ENCODE measurements at places on chromosomes 6 and 20.

DNA sequence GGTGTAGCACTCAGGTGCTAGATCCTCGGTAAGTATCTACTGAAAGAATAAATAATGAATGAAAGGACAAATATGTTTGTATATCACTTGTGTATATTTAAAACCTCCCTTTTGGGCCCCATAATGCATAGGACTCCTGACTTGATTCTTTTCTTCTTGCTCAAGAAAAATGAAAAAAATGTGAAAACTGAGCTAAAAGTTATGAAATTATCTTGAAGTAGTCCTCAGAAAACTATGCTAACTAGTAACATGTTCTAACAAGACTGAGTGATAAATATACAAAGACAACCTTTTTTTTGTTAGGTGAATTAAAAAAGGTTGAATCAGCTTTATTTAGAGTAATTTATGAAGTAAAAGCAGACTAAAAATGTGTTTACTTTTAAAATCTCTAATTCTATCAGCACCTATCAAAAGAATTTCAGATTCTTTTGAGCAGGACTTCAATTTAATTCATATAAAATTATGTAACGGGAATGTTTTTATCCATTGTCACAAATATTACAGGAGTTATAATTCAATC is 247.8 kb upstream of the JAG1 start:
- no peak for DNase-seq

DNA sequence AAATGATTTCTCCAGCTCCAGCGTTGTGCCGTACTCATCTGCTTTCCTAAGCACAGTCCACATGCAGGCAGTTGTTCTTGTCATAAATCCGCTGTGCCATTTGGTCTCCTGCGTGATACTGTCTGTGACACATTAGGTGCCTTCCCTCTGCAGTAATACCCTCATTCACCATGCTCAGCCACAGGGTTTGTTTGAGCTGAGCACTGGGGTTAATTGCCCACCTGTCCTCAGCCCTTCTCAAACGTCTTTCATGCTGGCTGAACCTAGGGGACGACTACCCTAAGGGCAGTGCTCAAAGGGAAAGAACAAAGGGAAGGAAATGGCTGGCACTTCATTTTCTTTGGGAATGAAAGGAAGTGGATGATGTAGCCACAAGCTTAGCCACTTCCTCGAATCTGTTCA is 64.2 kb upstream of the MYLIP start:
- no peak for DNase-seq

GRCh38 chr6:113018351-113019151 is 671.4 kb downstream of the RFPL4B start:
- DNase-seq, result no peak

DNA sequence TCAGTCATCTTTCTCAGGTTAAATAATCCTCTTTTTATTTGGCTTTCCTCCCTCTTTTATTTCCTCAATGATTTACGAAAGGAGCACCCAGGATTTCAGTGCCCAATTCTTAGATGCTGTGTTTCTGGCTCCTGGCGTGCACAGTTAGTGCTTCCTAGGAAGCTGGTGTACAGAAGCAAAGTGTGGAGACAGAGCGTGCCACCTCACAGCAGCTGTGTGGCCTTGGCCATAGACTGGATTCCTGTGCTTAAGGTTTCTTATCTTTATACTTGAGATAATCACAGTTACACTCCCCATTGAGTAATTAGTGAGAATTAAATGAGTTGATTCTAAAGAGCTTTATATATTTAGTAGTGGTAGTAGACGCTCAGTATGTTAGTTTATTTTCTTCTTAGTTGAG is 39.7 kb upstream of the GJA1 start:
- no peak for DNase-seq

GRCh38 chr6:108277831-108278230 is 17.0 kb upstream of the SNX3 start:
- DNase-seq, result no peak

- DNase-seq, result no peak
Measured at GRCh38 chr20:61883857-61884393, 181.8 kb downstream of the TAF4 start.

GRCh38 chr20:2899243-2899642 is 26.0 kb downstream of the PTPRA start:
- DNase-seq, result no peak

DNA sequence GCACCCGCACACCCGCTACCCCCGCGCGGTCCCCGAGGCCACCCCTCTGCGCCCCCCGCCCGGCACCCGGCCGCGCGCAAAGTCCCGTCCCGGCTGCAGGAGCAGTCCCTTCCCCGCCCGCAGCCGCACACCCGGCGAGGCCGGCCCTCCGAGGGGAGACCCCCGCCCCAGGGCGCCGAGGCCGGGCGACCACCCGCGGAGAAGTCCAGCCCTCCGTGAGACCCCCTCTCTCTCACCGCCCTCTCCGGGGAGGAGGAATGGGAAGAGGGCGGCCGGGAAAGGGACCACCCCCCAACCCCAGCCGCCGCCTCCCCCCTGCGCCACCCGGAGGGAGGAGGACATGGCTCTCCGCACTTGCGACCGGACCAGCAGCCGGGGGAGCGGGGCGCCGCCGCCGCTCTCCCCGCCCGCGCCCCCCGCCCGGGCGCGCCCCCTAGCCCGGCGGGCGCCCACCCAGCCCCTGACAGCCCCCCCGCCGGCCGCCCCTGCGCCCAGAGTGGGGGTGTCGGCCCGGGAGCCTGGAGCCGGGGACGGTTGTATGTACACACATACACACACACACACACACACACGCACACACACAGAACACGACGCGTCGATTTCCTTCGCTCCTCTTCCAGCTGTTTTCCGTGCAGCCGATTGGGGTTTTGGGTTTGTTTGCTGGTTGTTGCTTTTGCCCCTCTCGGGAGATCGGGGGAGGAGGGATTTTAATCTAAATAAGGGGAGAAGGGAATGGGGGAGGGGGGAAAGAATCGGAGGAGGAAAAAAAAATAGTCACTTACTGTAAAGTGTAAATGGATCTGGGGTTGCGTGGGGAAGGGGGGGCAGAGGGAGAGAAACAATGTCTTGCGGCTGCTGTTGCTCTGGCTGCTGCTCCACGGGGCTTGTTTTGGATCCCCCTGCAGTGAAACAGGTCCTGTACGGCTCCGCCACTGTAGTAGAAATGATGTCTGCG is at the start of gene ATXN1:
Gene ATXN1 (minus strand): TSS at position 945 of the 955 bp plus-strand sequence.
- peak; percentile 38 for DNase-seq

DNA sequence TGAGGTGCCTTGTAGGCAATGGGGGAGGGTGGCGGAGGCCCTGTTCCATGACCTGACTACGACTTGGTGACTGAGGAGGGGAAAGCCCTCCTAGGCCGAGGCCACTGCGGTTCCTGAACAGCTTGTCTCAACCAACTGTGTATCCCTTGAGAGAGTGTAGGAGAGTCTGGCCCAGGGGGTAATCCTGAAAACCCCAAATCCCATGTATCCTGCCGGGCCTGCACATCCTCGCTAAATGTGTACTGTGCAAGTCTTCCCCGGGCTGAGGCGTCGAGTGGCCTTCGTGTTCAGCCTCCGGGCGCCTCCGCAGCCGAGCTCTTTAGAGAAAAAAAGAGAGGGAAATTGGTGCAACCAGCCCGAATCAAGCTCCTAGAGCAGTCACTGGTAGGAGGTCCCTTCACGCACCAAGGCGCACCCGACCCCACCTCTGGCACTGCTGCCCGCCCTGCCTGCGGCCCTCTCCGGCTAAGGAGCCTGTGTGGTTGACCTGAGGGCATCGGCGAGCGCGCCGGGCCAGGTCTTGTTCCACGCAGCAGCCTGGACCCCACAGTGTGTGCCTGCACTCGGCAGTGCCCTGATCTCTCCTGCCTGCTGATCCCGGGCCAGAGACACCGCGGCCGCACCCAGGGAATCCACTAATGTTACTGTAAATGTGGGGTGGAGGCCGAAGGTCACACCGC is 7.3 kb downstream of the SIM1 start:
- no peak for DNase-seq

GRCh38 chr6:101113468-101114260 is 232.5 kb upstream of the ASCC3 start:
- DNase-seq, result no peak

- peak; percentile 43 for DNase-seq
Measured at GRCh38 chr6:33014841-33015634, 5.6 kb upstream of the HLA-DOA start.

DNA sequence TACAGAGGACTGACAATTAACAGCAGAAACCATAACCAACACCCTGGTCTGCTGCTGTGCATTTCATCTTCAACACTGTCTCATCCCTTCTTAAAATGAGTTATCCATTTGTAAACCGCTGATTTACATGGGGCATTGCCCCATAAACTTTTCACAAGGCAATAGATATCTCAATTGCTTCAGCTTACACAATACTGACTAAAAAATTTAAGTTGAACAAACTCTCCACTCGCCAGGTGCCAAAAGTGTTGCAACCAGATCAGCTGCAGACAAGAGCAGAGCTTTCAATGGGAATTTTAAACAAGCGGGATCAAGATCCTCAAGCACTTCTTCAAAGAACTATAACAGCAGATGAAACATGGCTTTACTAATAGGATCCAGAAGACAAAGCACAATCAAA is 183.0 kb downstream of the TASP1 start:
- no peak for DNase-seq

- no peak for DNase-seq
Measured at GRCh38 chr6:43706788-43707187, 19.2 kb upstream of the MRPS18A start.

- no peak for DNase-seq
Measured at GRCh38 chr6:13708736-13709135, 2.9 kb downstream of the RANBP9 start.

DNA sequence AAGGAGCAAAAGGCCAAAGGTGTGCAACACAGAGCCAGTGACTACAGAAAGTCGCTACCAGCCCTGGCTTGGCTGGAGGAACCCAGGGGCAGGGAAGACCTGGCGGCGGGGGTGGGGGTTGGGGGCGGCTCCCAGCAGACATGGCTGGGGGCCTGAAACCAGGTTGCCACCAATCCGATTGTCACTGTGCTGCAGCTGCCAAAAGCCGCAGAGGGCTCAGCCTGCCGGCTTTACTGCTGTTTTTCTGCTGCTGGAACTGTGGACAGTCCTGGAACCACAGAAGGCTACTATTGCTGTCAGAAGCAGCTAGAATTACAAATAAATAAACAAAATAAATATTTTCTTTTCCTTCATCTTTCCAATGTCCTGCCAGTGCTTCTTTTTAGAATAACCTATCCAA is 25.7 kb upstream of the OGFRL1 start:
- no peak for DNase-seq

DNA sequence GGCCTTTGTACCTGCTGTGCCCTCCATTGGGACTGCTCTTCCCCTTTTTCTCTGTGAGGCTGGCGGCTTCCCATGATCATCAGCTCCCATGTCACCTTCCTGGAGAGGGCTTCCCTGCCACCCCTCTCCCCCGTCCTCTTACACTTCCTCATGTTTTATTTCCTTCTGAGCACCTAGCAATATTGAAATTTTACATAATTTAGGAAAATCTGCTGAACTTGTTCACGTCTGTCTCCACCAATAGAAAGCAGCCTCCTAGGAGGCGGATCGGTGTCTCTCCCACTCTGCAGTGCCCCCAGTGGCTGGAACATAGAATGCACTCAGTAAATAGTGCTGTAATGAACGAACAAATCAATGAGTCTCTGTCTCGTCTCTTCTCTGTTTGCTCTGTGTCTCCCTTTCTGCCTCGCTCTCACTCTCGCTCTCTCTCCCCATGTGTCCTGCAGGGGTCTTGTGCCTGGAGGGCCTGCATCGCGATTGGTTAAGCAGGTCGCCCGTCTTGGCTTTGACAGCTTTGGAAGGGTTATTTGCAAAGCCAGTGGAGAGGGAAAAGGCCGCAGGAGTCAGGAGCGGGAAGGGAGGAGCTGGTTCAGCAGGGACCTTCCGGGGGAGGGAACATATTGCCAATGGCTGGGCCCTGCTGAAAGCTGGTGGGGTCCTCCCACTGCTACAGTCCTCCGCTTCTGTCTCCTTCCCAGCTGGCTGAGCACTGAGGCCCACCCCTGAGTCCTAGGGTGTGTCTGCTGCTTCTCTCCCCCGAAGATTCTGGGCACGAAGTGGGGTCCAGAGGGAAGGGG is 12.1 kb upstream of the OCSTAMP start:
- DNase-seq, result peak; percentile 32

GRCh38 chr6:37822851-37823682 is 3.5 kb downstream of the ZFAND3 start:
- DNase-seq, result no peak

- DNase-seq, result no peak
Measured at GRCh38 chr20:235891-236290, 8.8 kb downstream of the DEFB129 start.

GRCh38 chr6:16090920-16091319 is 38.0 kb upstream of the MYLIP start:
- DNase-seq, result no peak

DNA sequence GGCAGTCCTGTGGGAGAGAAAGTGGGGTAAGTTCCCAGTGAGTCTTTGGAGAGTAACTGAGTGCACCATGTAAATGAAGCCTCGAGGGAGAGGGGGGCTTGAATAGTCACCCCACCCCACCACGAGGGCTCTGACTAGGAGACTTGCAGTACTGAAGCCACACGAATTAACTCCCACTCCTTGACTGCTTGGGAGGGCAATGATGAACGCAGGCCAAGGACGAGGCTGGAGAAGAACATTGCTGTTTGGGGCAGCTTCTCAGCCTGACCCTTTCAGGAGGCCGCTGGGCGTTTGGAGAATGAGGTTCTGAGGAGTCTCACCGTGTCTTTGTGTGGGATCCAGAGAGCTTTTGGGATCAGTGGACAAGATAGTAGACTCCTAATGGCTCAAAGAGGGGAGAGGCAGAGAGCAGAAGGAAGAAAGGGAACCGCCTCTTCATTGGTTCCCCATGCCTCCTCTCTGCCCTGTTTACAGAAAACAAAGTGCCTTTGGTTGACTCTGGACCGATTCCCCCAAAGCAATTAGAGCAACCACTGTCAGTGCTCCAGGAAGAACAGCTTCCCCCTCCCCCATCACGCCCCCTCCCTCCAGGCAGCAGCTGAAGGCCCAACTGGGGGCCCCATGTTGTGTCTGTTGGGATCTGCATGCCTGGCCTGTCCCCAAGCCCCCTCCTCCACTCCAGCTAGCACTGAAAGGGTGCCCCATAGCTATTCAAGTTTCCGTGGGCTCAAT is 41.7 kb upstream of the CDKN1A start:
- no peak for DNase-seq

DNA sequence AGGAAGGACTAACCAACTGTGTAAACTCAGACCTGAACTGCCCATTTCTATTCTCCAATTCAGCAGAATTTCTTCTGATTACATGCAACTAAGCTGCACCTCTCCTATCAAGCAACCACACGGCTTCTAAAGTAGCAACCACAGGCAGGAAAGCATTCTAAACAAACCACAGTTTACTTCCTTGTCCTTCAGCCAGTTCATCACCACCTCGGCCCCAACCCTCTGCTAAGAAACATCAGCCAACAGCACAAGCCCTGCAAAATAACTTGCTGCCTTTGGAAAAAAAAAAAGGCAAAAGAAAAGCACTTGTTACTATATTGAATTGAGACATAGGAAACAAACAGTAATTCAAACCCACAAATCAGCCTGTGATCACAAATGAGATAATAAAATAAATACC is 140.3 kb downstream of the NFATC2 start:
- peak; percentile 47 for DNase-seq

DNA sequence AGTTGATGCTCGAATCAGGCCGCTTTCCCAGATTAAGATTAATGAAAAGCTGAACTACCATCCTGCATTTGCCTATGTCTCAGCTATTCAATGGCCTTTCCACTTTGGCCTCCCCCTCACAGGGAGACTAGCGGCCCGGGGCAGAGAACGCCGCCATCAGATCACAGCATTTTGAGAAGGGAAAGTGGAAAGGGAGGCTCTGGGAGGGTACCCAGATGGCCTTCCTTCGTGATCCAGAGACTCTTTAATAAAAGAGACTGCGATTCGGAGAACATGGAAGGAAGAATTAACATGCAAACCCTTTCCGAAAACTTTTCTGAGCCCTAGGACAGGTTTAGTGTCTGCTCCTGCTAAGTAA is 533 bp downstream of the MRPS18A start:
- no peak for DNase-seq

All from effector CD4-positive, alpha-beta T cell (primary cell).